ENCODE measurements at places on chromosomes 12 and 14.

DNA sequence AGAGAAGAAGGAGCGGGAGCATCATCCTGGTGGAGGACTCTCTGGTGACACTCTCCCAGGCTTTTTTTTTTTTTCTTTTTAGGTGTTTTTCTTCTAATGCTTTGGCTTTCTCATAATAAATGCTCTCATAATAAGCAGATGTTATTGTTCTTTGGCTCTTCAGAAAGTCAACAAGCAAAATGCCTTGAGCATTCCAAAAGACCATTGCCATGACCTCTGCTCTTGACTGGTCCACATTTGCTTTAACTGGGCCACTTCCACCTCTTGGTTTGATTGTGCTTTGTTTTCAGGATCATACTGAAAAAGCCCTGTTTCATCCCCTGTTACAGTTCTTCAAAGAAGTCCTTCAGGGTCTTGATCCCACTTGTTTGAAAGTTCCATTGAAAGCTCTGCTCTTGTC is 36.9 kb downstream of the CRACR2A start:
- DNase-seq = no peak
- no peaks in the 10 kb centered on the region for H3K4me1 ChIP-seq
- H3K36me3 ChIP-seq = peaks cover 7% of the 10 kb centered on the region
- H3K4me3 ChIP-seq = no peak overlapping the region

DNA sequence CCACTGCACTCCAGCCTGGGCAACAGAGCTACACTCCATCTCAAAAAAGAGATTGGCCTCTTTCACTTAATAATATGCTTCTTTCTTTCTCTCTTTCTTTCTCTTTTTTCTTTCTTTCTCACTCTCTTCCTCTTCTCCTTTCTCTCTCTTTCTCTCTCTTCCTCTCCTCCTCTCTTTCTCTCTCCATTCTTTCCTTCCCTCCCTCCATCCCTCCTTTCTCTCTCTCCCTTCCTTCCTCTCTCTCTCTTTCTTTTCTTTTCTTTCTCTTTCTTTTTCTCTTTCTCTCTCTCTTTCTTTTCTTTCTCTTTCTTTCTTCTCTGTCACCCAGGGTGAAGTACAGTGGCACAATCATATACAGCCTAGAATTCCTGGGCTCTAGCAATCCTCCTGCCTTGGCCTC is 38.4 kb downstream of the IRF2BPL start:
- no peaks in the 10 kb centered on the region for H3K36me3 ChIP-seq
- DNase-seq = no peak
- no peaks in the 10 kb centered on the region for H3K4me1 ChIP-seq
- H3K27me3 ChIP-seq = no peaks in the 10 kb centered on the region
- H3K27ac ChIP-seq = no peak overlapping the region

DNA sequence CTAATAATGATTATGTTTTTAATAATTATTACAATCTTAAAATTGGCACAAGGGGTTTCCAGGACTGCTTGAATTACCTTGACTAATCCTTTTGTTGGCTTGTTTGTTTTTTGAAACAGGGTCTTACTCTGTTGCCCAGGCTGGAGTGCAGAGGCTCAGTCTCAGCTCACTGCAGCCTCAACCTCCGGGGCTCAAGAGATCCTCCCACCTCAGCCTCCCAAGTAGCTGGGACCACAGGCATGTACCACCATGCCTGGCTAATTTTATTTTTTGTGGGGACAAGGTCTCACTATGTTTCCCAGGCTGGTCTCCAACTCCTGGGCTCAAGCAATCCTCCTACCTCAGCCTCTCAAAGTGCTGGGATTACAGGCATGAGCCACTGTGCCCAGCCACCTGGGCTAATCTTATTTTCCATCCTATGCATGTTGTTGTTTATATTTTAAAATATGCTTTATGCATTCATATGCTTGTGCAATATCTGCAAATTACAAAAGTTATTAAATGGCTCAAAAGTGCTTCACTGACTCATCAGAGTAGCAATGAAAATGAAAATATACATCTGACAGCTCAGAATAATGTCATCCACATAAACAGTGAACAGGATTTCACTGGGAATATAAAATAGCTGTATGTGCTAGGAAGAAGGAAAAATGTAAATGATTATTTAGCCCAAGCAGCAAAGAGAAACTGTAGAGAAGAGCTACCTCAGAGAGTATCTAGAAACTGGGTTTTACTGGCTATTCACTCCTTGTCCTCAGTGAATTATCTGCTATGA is 24.8 kb upstream of the PLEKHG6 start:
- H3K4me1 ChIP-seq = peaks cover 14% of the 10 kb centered on the region
- H3K4me3 ChIP-seq = no peak overlapping the region
- H3K27me3 ChIP-seq = no peaks in the 10 kb centered on the region
- no peak for DNase-seq

- H3K27ac ChIP-seq = no peak overlapping the region
- H3K36me3 ChIP-seq = no peaks in the 10 kb centered on the region
- H3K4me1 ChIP-seq = no peaks in the 10 kb centered on the region
- H3K4me3 ChIP-seq = no peak overlapping the region
- H3K27me3 ChIP-seq = no peaks in the 10 kb centered on the region
Observed at GRCh38 chr14:54123841-54124240, 167.2 kb upstream of the BMP4 start.

DNA sequence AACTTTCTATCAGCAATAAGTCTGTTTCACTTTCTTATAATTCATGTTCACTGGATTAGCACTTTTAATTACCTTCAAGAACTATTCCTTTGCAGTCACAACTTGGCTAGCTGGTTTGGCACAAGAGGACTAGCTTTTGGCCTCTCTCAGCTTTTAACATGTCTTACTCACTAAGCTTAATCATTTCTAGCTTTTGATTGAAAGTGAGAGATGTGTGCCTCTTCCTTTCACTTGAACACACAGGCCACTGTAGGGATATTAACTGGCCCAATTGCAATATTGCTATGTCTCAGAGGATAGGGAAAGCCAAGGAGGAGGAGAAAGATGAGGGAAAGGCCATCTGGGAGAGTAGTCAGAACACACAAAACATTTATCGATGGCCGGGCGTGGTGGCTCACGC is 92.7 kb downstream of the PRICKLE1 start:
- H3K27me3 ChIP-seq = no peaks in the 10 kb centered on the region
- no peak overlapping the region for H3K27ac ChIP-seq
- no peaks in the 10 kb centered on the region for H3K36me3 ChIP-seq
- H3K4me3 ChIP-seq = no peak overlapping the region
- no peak for DNase-seq

DNA sequence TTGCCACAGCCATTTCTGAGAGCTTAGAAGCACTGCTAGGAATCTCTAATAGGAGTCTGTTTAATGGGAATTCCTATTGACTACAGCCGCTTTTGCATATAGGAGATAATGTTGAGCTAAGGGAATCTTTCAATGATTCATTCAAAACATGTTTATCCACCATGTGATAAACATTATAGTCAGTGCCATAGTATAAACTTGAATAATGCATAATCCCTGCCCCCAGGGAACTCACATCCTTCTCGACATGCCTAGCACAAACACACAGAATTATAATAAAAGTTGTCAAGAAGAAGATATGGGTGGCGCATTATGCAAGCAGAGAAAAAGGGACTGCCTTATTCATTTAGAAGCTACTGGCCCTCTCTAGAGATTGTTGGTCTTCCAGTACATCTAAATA is 248.0 kb downstream of the DAD1 start:
- no peak overlapping the region for H3K27ac ChIP-seq
- no peaks in the 10 kb centered on the region for H3K36me3 ChIP-seq
- no peaks in the 10 kb centered on the region for H3K4me1 ChIP-seq
- DNase-seq = no peak

DNA sequence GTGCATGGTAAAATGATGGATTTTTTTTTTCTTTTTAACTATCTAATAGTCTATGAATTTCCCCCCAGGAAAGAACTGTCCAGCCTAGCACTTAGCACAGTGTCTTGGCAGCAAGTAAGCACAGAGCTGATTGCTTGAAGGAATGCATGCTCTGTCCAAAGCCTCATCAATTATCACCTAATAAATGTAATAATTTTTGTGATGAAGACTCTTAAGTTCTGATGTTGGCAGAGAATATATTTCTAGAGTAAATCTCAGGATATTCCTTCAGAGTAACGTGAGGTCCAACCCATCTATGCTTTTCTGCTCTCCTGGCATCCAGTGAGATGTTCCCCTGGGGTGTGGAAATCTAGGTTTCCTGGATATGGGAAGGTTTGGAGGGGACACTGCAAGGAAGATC is 152.4 kb downstream of the TMX1 start:
- no peaks in the 10 kb centered on the region for H3K36me3 ChIP-seq
- H3K27ac ChIP-seq = no peak overlapping the region
- no peaks in the 10 kb centered on the region for H3K27me3 ChIP-seq
- no peak for DNase-seq

DNA sequence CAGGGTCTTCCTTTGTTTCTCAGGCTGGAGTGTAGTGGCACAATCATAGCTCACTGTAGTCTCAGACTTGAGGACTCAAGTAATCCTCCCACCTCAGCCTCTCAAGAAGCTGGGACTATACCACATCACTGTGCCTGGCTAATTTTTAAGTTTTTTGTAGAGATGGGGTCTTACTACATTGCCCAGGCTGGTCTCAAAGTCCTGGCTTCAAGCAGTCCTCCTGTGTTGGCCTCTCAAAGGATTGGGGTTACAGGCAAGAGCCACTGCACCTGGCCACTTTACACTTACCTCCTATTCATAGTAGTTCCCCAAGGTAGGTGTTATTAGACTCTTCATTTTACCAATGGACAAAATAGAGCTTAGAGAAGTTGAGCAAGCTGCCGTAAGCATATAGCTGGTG is 29.2 kb downstream of the STYX start:
- H3K4me1 ChIP-seq = no peaks in the 10 kb centered on the region
- no peak overlapping the region for H3K27ac ChIP-seq
- H3K36me3 ChIP-seq = peaks cover 37% of the 10 kb centered on the region
- no peak for DNase-seq
- no peak overlapping the region for H3K4me3 ChIP-seq
